Fibroblast of lung (primary cell): ENCODE measurements at places on chromosomes 1 and 21.

- peak; percentile 7 for DNase-seq
Observed at GRCh38 chr1:225921734-225922709, 2.0 kb downstream of the PYCR2 start.

- peak; percentile 97 for DNase-seq
Observed at GRCh38 chr1:58584082-58584895, 7.2 kb upstream of the TACSTD2 start.

- no peak for DNase-seq
Observed at GRCh38 chr1:5250336-5250735, 595.9 kb downstream of the AJAP1 start.

DNA sequence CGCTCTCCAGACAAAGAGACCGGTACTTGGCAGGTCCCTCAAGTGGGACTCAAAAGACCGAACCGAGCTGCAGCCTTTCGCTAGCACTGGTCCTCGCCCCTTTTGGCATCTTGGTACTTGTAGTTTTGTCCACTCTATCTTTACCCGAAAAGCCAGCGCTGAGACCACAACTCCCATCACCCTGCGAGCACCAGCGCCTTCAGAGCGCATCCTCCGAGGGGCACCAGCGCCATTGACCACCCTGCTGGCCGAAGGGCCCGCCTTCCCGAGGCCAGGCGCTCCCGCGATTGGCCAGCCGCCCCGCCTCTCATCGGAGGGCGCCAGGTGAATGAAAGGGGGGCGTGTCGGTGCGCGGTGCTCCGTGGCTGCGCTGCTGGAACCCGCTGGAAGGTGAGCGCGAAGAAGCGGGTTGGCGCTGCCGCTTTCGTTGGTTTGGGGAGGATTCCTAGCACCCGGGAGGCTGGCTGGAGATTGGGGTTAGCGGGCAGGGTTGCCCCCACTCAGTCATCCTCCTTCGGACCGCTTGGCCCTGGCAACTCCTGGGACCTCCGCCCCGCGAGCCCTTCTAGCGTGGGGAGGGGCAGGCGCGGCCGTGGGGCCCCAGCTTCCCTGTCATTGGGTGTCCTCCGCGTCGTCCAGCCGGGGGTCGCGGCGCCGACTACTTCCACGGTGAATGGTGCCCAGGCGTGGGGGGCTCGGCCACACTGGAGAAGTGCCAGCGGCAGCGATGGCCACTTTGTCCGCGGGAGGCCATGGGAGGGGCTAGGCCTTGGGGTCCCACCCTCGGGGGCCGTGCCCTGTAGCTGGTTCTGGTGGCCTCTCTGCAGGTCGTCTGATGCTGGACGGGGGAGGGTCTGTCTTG, at the start of gene ZBTB8B:
ZBTB8B (plus strand) TSS at position 357 of the 862 bp plus-strand sequence. CDS start 5,553 bp downstream, outside the sequence.
- DNase-seq = peak; percentile 68

DNA sequence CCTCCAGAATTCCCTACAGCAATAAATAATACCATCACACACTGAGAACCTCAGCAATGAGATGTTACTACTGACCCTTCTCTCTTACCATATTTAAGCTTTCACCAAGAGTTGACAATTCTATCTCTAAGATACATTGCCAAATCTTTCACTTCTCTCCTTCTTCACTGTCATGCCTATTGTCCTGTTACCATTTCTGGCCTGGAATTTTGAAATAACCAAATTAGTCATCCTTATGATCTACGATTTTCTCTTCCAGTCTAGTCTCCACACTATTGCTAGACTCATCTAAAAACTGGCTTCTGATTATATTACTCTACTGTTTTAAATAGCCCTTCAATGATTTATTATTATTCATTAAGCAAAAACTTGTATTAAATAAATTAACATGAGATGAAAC, 656.1 kb upstream of the ADGRL4 start:
- DNase-seq = no peak

- peak; percentile 66 for DNase-seq
Observed at GRCh38 chr1:221740993-221741702, 741 bp downstream of the DUSP10 start.
